ENCODE measurements at places on chromosomes 3 and 15. TPM values are rescaled to one million over a fixed set of nuclear protein-coding genes. Genes with fewer than 3 reads are reported as not detected.

- H3K27ac ChIP-seq = no peak overlapping the region
- H3K36me3 ChIP-seq = no peaks in the 10 kb centered on the region
- H3K27me3 ChIP-seq = peaks cover 33% of the 10 kb centered on the region
- no peak for DNase-seq
Measured at GRCh38 chr15:41606997-41607396, 48.0 kb downstream of the TYRO3 start.

The XCR1 gene
- not detected for total RNA-seq

- peak overlapping the region; percentile 96 for H3K4me3 ChIP-seq
- H3K36me3 ChIP-seq = peaks cover 32% of the 10 kb centered on the region
- no peaks in the 10 kb centered on the region for H3K27me3 ChIP-seq
- no peak for DNase-seq
- H3K4me1 ChIP-seq = peaks cover 35% of the 10 kb centered on the region
- peak overlapping the region; percentile 90 for H3K27ac ChIP-seq
Measured at GRCh38 chr15:34102175-34102925, 467 bp downstream of the PGBD4 start.

- no peak within 1 kb of the TSS for H3K27ac ChIP-seq
- H3K4me1 ChIP-seq = no peaks in the 10 kb centered on the region
- no peaks in the 10 kb centered on the region for H3K36me3 ChIP-seq
- H3K27me3 ChIP-seq = peaks cover 17% of the 10 kb centered on the region
Measured at GRCh38 chr3:150972366-150973071, at the start of gene CLRN1. CLRN1 (minus strand) TSS chr3:150972727; CDS start chr3:150972708, 19 bp downstream.

The LRRIQ4 gene
- not detected for total RNA-seq

The HIGD2B gene
- total RNA-seq = 0.20 TPM

DNA sequence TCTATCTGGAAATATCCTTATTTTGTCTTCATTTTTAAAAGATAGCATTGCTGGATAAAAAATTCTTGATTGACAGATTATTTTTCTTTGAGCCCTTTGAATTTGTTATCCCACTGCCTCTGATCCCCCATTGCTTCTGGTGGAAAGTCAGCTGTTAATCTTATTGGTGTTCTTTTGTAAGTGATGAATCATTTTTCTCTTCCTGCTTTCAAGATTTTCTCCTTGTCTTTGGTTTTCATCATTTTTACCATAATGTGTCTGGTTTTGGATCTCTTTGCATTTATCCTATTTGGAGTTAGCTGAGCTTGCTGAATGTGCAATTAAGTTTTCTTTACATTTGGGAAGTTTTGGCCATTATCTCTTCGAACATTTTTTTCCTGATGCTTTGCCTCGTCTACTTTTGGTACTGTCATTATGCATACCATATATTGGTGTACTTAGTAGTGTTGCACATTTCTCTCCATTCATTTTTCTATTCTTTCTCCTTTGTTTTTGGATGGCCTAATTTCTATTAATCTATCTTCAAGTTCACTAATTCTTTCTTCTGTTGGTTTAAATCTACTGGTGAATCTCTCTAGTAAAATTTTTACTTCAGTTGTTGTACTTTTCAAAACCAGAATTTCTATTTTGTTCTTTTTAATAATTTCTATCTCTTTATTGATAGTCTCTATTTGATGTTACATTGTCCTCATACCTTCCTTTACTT is 440.0 kb upstream of the PROK2 start:
- H3K4me3 ChIP-seq = no peak overlapping the region
- H3K36me3 ChIP-seq = peaks cover 17% of the 10 kb centered on the region
- H3K27ac ChIP-seq = no peak overlapping the region
- H3K27me3 ChIP-seq = peaks cover 8% of the 10 kb centered on the region

DNA sequence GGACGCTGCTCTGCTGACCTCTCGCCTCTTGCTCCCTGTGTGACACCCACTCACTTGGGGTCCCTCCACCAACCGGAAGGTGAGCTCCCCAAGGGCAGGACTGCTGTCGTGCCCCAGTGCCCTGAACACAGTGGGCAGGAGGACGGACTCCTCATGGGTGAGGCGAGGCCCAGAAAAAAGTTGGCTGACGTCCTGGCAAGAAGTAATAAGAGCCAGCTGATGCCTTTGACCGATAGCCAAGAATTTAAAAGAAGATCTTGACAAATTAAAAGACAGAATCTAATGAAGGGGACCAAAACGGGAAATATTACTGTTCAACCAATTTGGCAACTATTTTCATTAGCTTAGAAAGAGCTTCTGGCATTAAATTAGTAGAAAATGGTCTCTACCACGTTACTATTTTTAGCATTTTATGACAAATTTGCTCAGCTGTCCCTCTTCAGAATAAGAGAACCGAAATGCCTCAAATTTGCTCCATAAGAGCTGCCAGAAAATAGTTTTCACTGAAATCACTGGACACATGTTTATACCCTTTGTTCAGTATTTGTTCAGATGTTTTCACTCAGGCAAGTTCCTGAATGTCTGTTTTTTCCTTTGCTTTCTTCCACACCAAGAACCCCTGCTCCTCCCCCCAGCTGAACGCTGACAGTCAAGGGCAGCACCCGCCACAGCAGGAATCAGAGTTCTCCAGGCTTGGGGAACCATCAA is 60.5 kb downstream of the XXYLT1 start:
- no peak overlapping the region for H3K27ac ChIP-seq
- H3K4me3 ChIP-seq = no peak overlapping the region
- no peak for DNase-seq
- H3K27me3 ChIP-seq = no peaks in the 10 kb centered on the region
- no peaks in the 10 kb centered on the region for H3K36me3 ChIP-seq
- H3K4me1 ChIP-seq = peaks cover 6% of the 10 kb centered on the region

DNA sequence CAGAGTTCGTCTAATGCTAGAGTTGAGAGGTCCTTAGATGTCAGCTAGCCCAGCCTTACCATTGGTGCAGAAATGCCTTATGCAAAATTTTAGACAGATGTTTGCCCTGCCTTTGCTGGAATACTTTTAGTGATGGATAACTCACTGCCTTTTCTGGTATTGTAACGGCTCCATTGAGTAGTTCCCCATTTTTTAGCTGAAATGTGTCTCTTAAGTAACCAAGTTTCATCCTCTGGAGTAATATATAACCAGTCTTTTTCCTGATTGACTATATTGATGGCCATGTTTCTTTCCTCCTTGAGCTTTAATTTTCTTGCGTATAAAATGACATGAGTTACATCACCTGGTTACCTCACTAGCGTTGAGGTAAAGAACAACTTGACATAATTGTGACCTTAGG is 45.0 kb downstream of the SNRK start:
- no peak overlapping the region for H3K27ac ChIP-seq
- H3K27me3 ChIP-seq = no peaks in the 10 kb centered on the region
- H3K4me3 ChIP-seq = no peak overlapping the region
- DNase-seq = no peak
- H3K4me1 ChIP-seq = peaks cover 18% of the 10 kb centered on the region

The LIPC gene
- 0.60 TPM for total RNA-seq

- H3K27ac ChIP-seq = no peak overlapping the region
- peaks cover 2% of the 10 kb centered on the region for H3K4me1 ChIP-seq
- H3K27me3 ChIP-seq = peaks cover 12% of the 10 kb centered on the region
- no peaks in the 10 kb centered on the region for H3K36me3 ChIP-seq
- no peak overlapping the region for H3K4me3 ChIP-seq
Measured at GRCh38 chr3:72185549-72186399, 400.8 kb upstream of the PROK2 start.

The PRTG gene
- not detected for total RNA-seq

DNA sequence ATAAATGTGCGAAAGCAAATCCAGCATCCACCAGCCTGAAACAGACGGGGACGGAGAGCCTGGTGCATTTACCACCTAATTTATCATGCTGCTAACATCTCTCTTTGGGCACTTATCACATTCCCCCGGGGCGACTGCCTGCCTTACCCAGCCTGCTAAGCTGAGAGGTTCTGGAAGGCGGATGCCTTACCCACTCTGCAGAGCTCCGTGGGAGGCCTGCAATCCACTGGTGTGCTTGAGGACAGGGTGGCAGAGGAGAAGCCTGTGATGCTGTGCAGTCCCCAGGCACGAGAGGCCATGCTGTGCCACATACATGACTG is 25.5 kb downstream of the MGLL start:
- peaks cover 15% of the 10 kb centered on the region for H3K4me1 ChIP-seq
- H3K36me3 ChIP-seq = no peaks in the 10 kb centered on the region
- H3K27ac ChIP-seq = no peak overlapping the region
- H3K27me3 ChIP-seq = peaks cover 9% of the 10 kb centered on the region
- H3K4me3 ChIP-seq = no peak overlapping the region
- no peak for DNase-seq

DNA sequence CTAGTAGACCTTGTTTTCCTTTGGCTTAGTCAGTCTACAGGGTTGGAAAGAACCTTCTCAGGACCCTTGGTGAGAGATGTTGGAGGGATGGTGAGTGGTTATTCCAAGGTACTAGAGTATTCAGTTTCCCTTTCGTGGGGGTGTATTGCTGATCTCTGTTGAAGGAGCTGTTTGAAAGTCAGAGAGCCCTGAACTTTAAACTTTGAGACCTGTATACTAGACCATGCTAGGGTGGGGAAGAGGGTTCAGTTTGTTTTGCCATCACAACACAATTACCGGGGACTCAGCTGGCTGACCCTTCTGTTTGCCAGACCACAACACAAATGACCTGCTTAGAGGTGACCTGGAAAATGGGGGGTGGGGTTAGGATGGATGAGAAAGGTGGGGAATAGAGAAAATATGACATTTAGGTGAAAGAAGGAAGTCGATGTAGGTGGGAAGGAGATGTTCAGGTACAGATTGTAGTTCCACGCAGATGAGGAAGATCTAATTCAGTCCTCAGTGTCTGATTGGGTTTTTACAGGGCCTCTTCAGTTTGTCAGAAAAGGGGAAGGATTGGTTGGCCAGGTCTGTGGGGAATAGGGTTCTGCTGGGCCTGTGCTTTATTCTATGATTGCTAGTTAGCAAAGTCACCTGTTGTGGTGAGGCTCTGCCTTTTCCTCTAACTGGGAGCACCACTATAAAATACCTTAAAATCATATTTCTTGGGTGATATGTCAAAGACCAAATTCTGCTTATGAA is 6.8 kb downstream of the UBE2E2 start:
- H3K27me3 ChIP-seq = peaks cover 4% of the 10 kb centered on the region
- no peak overlapping the region for H3K27ac ChIP-seq
- no peak for DNase-seq
- no peak overlapping the region for H3K4me3 ChIP-seq
- no peaks in the 10 kb centered on the region for H3K36me3 ChIP-seq

The THSD4 gene
- total RNA-seq = 0.08 TPM

GRCh38 chr15:96337365-96338023 is 7.0 kb downstream of the NR2F2 start:
- H3K27me3 ChIP-seq = peaks cover 76% of the 10 kb centered on the region
- no peak overlapping the region for H3K27ac ChIP-seq
- peaks cover 7% of the 10 kb centered on the region for H3K36me3 ChIP-seq
- peaks cover 3% of the 10 kb centered on the region for H3K4me1 ChIP-seq
- no peak overlapping the region for H3K4me3 ChIP-seq
- DNase-seq = no peak

The PLXNB1 gene
- total RNA-seq = 1.7 TPM

GRCh38 chr3:9897408-9898372 is 5.0 kb upstream of the IL17RE start:
- no peak overlapping the region for H3K4me3 ChIP-seq
- no peaks in the 10 kb centered on the region for H3K27me3 ChIP-seq
- no peak overlapping the region for H3K27ac ChIP-seq
- no peak for DNase-seq
- peaks cover 40% of the 10 kb centered on the region for H3K4me1 ChIP-seq
- H3K36me3 ChIP-seq = peaks cover 21% of the 10 kb centered on the region

DNA sequence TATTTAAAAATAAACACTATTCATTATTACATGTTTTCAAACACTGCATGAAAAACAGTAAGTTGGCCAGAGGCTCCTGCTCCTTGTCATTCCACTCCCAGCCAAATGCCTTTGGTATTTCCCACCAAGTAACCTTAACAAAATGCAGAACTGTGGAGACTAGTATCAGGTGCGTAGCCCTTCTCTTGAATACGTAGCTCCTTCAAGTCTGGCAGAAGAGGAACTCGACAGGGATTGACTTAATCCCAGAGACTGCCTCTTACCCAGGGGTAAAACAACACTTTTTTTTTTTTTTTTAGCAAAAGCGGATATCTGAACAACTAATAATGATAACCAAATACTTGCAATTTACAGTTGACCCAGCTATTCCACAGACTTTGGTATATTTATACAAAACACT is 738 bp downstream of the COMMD2 start:
- peak overlapping the region; percentile 95 for H3K4me3 ChIP-seq
- H3K27ac ChIP-seq = peak overlapping the region; percentile 82
- peaks cover 31% of the 10 kb centered on the region for H3K36me3 ChIP-seq
- peaks cover 32% of the 10 kb centered on the region for H3K4me1 ChIP-seq
- DNase-seq = no peak

DNA sequence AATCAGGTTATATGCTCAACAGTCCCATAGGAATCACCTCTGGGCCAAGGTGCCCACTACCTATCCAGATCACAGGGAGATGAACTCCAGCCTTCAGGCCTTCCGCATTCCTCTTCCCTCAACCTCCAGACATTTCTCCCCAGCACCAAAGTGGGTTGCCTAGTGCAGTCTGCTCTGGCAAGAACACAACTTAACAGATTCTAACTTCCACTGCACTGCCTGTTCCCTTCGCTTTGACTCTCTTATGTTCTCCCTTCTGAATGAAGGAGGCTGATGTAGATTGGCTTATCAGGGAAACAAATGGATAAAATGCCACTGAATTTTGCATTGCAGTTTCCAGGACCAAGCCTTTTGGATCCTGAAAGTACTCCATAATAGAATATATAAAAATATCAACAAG is 106.3 kb downstream of the SRGAP3 start:
- peaks cover 18% of the 10 kb centered on the region for H3K27me3 ChIP-seq
- H3K4me1 ChIP-seq = peaks cover 2% of the 10 kb centered on the region
- no peak overlapping the region for H3K4me3 ChIP-seq

GRCh38 chr15:62066663-62067447 is at the start of gene C2CD4A:
C2CD4A (plus strand) TSS chr15:62066977; CDS start chr15:62067614, 637 bp downstream.
- peaks cover 41% of the 10 kb centered on the region for H3K27me3 ChIP-seq
- H3K36me3 ChIP-seq = no peaks in the 10 kb centered on the region
- no peak within 1 kb of the TSS for H3K27ac ChIP-seq
- H3K4me1 ChIP-seq = peaks cover 24% of the 10 kb centered on the region

GRCh38 chr3:39638301-39638700 is 170.8 kb downstream of the MOBP start:
- no peak overlapping the region for H3K27ac ChIP-seq
- H3K4me3 ChIP-seq = no peak overlapping the region
- no peak for DNase-seq
- peaks cover 13% of the 10 kb centered on the region for H3K4me1 ChIP-seq

DNA sequence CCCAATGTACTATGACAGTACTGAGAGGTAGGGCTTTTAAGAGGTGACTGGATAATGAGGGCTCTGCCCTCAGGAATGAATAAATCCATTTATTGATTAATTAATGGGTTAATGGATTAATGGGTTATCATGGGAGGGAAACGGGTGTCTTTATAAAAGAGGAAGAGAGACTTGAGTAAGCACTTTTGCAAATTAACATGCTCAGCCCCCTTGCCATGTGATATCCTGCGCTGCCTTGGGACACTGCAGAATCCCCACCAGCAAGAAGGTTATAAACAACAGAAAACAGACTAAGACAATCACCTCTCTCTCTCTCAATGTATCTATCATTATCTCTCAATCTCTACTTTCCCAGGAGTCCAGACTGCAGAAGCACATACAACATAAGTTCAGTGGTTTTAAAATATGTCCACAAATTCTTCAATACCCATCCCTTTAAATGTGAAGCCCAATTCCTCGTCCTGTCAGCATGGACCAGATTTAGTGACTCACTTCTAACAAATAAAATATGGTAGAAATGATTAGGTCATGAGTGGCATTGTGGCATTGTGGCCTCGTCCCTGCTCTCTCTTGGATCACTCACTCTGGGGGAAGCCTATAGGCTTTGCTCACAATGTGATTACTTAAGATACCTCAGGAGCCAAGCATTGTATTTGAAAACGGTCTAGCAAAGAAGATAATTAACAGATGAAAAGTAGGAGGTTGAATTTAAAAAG is 40.0 kb upstream of the IL12A start:
- H3K27me3 ChIP-seq = peaks cover 47% of the 10 kb centered on the region
- no peak overlapping the region for H3K27ac ChIP-seq
- no peaks in the 10 kb centered on the region for H3K36me3 ChIP-seq
- no peak overlapping the region for H3K4me3 ChIP-seq
- peaks cover 2% of the 10 kb centered on the region for H3K4me1 ChIP-seq

The TM4SF4 gene
- total RNA-seq = not detected
